ENCODE measurements at places on chromosomes 13 and 19. TPM values are rescaled to one million over a fixed set of nuclear protein-coding genes. Genes with fewer than 3 reads are reported as not detected.

SIGLEC14 gene
- total RNA-seq: under 0.01 TPM

RGL3 gene
- total RNA-seq: 0.64 TPM

OR10H1 gene
- not detected for total RNA-seq

ZNF320 gene
- total RNA-seq: 8.7 TPM

ZNF543 gene
- 10.1 TPM for total RNA-seq

ZNF560 gene
- total RNA-seq: under 0.01 TPM
